ENCODE measurements at places on chromosomes 13 and 19.

DNA sequence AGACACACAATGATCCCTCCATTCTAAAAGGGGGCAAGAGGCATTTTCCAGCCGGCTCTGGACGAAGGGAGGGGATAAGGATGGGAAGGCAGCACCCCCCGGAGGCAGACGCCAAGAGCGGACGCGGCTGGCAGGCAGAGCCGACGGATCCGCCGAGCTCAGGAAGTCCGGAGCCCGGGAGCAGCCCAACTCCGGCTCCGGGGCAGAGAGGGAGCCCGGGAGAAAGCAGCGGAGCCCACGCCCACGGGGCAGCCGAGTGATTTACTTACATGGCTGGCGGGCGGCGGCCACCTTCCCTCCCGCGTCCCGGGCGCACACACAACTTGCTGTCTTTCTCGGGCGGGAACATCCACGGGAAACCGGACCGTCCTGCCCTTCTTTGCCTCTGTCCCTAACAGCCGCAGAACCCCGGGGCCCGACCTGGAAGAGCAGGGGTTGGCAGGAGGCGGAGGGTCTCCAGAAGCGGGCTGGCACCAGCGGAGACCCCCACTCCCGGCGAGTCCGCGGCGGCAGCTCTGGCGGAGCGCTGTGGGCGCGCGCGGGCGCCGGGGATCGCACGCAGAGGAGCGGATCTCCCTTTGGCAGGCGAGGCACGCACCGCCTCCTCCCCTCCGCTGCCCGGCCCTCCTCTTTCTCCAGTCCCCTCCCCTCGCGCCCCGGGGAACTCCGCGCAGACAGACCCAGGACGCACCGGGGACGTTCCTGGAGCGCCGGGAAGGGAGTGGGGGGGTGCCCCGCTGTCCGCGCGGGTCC, at the start of gene LHFPL6:
Gene LHFPL6, minus strand, starts transcription at position 580 of the 753 bp plus-strand sequence.
- DNase-seq, result peak; percentile 70

- DNase-seq, result peak; percentile 58
These were observed 4.7 kb downstream of the SERTAD1 start for GRCh38 chr19:40420766-40421765.

DNA sequence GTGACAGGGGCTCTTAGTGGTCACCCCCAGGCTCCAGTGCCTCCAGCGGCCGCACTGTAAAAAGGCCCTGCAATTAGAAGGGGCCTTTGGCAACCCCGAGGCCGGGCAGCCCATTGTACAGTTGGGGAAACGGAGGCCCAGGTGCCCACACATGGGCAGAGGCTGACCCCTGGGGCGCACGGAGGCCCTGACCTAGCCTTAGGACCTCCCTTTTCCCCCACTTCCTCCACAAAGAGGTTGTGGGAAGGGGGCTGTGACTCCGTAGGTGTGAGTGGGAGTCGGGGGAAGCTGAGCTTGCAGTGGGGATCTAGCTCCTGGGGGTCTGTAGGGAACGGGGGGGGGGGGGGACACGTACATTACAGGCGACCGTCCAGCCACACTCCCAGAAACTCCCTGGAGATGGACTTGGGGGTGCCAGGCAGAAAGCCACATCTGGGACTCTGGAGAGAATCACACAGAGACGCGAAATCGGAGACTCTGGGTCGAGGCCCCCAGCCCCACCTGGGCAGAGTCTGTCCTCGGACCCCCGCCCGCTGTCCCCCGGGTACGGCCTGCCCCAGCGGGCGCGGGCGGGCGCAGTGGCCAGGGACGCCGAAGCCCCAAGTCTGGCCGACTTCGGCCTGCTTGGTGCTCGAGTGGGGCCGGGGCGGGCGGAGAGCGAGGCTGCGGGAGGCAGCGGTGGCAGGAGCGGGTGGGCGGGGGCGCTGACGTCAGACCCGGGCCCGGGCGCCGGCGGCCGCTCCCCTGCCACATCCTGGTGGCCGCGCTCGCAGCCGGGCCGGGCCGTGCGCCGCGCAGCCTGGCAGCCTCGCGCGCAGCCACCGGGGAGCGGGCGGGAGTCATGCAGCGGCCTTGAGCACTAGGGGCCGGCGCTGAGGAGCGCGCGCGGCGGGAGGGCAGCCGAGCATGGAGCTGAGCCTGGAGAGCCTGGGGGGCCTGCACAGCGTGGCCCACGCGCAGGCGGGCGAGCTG, at the start of gene ONECUT3:
Gene ONECUT3, plus strand, starts transcription at position 750 of the 972 bp plus-strand sequence. Its CDS starts 157 bp downstream, at position 907.
- DNase-seq, result no peak

DNA sequence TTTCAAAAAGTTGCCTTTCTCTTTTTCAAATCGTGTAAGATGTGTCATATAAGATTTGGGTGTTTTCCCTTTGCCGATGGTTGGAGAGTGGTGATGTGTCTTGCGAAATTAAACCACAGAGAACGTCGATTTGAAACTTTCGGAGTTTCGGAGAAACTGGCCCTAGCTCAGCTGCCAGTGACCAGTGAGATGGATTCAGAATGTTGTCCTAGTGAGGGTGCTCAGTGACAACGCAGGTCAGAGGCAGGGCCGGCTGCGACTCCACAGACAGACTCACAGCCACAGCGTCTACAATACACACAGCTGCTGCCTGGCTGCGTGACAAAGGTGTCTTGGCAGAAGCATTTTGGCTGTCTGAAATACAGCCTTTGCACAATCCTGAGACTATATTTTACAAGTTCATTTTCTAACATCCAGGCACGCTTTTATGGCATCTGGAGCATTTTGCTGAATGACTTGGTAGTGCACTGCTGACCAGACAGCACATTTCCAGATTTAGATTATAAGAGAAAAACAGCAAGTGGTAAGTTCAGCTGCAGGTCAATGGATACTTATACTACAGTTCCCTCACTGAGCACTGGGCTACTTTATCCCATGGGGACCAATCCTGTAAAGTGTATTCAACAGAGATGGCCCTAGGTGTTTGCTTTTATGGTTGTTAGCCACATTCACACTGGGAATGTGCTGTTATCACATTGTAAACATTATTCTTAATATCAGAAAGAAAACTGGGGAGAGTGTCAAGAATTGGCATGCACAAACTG, 207.5 kb downstream of the KCNRG start:
- DNase-seq, result no peak

DNA sequence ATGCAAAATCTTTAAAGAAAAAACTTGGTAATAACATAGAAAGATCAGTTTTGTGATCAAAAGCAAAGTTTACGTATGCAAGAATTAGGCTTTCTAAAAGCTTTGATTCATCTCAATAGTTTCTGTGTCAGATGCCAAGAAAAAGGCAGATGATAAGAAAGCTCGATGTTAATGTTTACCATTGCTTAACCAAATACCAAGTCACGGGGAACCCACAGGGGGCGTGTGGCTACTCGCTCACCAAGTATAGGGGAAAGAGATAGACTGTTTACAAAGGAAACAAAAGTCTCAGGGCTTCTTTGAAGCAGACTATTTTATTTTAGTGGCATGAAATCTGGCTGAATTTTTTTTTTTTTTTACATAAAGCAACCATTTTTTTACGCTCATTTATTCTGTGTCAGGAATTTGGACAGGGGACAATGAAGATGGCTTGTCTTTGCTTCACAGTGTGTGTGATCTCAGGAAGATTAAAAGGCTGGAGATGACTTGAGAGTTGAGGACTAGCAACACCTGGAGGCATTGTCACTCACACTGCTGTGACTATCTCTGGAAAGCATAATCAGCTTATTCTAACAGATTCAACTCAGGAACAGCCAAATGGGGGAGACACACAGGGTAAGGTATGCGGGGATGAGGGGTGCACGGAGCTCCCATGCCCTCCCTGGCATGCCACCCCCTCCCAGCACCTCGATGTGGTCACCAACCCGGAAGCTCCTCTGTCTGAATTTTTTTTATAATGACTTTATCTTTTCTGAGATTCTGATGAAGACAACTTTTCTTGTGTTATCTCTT, 24.9 kb downstream of the RCBTB1 start:
- DNase-seq, result no peak

GRCh38 chr19:19403373-19403901, 2.0 kb upstream of the GATAD2A start:
- peak; percentile 4 for DNase-seq

- DNase-seq, result no peak
These were observed 700 bp downstream of the ZNF816 start for GRCh38 chr19:52961981-52962380.

DNA sequence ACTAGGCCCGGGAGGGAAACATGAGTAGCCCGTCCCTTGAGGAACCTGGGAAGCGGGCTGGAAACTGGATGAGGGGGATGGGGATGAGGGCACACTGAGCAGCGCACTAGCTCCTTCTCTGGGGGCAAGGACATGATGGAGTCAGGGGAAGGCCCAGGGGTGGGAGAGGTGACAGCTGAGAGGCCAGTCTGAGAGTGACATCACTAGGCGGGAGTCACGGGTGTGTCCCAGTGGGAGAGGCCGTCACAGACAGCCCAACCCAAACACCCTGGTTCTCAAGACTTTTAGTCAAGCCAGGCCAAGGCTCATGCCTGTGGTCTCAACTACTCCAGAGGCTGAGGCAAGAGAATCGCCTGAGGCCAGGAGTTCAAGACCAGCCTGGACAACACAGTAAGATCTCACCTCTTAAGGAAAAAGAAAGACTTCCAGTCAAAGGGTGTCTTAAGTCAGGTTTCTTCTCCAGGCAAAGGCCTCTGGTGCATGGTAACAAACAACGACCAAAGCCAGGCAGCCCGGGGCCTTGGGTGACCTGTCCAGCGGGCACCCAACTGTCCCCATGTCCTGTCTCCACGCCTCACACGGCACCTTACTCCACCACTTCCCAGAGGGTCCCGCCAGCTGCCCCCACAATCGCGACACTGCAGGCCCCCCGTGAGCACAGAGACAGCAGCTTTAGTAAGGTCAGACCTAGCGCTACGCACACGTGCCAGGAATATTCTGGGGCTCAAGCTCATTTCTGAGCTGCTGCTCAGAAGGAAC, 25.5 kb upstream of the TIMM44 start:
- no peak for DNase-seq

- no peak for DNase-seq
These were observed 52.0 kb downstream of the TINCR start for GRCh38 chr19:5515737-5516136.

GRCh38 chr13:44932171-44932849, 57.0 kb downstream of the NUFIP1 start:
- DNase-seq, result no peak

DNA sequence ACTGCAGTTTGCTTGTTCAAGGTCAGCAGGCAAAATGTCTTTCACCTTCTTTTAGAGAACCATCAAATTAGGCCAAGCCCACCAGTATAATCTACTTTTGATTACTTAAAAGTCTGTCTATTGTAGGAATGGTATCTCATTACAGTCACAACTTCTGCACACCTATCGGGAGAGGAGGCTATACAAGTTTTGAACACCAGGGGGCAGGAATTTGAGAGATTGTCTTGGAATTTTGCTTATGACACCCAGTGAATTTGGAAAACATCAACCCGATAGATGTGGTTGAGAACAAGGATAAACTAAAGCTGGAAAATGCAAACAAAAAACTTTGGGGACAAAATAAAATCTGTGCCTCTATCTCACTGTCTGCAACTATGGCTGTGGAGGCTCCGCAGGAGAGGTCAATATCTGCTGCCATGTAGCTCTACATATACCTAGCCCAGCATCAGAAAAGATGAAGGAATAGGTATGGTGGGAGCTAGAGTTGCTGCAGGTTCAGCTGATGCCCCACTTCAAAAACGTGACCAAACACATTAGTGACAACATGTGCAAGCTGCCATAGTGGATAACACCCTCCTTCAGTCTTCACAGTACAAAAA, 1299.2 kb upstream of the SPRY2 start:
- no peak for DNase-seq

DNA sequence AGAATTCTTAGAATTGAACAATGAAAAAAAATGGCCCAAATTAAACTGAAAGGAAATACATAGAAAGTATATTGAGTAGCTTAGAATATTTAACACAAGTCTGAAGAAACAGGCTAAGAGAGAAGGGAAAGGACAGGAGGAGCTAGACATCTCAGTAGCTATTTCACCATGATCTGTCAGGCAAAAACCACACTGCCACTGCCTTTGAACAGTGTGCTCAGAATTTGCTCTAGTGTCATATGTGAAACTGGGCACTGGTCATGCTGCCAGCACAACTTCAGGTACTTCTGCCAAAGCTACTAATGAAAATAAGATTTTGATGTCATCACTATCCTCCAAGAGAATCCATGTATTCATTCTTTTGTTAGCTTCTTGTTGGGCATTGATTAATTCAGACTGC, 1280.8 kb upstream of the PCDH20 start:
- no peak for DNase-seq

- peak; percentile 56 for DNase-seq
These were observed 52.8 kb downstream of the COL4A2 start for GRCh38 chr13:110359840-110360301.

- no peak for DNase-seq
These were observed 659.3 kb downstream of the DIAPH3 start for GRCh38 chr13:59504407-59504806.

DNA sequence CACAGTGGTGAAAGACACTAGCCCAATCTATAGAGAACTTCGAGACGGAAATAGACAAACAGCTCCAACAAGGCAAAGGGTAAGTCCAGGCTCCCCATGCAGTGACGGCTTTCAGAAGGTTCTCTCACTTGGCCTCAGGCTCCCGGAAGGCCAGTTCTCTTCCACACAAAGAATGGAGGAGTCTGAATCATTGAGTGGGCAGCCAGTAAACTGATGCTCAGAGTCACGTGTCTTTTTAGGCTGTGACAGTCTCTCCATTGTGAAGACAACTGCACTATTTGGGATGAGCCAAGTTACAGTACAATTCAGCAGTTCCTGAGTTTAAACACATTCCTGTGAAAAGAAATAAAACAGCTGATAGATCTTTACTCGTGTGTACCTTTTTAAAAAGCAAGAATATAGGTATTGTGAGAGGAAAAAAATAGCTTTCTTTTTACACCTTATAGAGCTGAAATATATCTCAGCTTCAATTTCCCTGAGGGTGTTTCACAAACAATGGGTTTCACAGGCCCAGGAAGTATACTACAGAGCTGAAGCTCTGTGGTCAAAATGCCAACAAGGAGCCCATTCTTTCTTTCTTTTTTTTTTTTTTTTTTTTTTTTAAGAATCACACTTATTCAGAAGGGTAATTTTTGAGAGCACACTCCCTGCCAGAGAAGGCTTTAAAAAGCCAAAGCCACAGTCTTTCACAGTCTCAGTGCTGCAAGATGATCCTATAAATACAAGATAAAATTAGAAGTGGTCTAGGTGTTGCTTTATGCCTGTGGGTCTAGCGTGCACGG, 135.1 kb downstream of the FREM2 start:
- DNase-seq, result no peak

- no peak for DNase-seq
These were observed 21.6 kb downstream of the ATP4B start for GRCh38 chr13:113636266-113636963.

GRCh38 chr19:45238556-45238955, 6.7 kb downstream of the EXOC3L2 start:
- DNase-seq, result no peak

- DNase-seq, result no peak
These were observed 735 bp downstream of the BRSK1 start for GRCh38 chr19:55284405-55285058.

DNA sequence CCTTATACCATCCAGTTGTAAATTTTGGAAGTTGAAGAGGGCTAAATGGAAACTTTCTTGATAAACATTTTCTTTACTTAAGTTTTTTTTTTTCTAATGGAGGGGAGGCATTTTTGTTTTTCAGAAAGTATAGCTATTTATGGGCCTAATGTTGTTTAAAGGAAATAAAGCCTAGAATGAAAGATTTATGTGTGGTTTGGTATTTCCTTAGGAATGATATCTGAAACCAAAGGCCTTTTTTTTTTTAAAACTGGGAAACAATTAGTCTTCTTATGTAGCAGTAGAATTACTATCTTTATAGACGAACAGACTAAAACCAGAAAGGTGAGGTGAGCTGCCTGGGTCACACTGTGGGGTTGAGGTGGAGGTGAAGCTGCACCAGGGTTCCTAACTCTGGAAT, 80.1 kb downstream of the ESD start:
- no peak for DNase-seq
